Gastrocnemius medialis (tissue), 4 donors: ENCODE measurements at places on chromosomes 12 and 14.
A peak's percentile ranks its signal among the peaks of the same experiment; 100 is the strongest.

- DNase-seq: no peak
Measured at GRCh38 chr14:20489093-20489994, 16.0 kb upstream of the RNASE10 start.

GRCh38 chr12:121634836-121635235, 8.5 kb downstream of the ORAI1 start:
- no peak for DNase-seq

GRCh38 chr14:25615174-25615573, 565.2 kb upstream of the STXBP6 start:
- no peak for DNase-seq

DNA sequence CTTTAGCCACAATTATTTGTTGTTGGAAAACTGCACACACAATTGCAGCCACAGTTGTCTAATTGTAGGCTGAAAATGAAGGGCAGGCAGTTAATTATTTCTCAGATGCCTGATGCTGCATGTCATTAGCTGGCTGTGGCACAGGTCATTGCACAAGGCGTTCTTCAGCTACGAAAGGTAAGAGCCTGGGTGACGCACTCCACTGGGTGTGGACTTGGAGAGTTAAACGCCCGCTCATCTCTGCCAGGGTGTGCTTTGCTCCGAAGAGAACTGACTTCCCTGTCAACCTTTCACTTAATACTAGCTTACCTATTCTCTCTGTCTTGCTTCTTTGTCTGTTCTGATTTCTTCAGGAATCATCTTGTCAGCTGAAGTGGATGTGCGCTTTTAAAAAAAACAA, 91.4 kb upstream of the CPM start:
- DNase-seq: peak; percentile 17

DNA sequence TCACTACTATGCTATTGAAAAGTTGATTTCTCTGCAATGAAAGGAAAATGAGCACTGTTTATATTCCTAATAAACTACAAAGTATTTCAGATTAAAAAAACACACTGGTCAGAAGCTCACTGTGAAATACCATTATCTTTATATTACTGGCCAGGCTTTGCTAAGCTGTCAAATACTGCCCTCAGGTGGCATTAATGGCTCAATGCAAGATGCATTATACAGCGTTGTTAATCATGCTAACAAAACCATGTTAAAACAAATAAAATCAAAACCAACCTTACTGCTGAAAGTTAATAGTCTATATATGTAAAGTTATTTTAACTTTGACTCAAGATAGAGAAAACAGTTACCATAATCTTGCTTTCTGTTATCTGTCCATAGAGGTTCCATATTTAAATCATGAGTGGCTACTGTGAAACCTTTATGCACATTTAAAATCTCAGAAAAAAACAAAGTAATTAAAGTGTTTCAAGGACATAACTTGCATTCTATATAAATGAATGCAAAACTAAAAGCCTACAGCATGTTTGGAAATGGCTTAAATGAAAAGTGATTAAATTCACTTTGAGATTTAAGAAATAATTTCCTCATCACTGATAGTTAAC, 121.7 kb downstream of the RALGAPA1 start:
- no peak for DNase-seq

- DNase-seq: no peak
Measured at GRCh38 chr12:7100239-7100638, 8.0 kb upstream of the C1R start.

DNA sequence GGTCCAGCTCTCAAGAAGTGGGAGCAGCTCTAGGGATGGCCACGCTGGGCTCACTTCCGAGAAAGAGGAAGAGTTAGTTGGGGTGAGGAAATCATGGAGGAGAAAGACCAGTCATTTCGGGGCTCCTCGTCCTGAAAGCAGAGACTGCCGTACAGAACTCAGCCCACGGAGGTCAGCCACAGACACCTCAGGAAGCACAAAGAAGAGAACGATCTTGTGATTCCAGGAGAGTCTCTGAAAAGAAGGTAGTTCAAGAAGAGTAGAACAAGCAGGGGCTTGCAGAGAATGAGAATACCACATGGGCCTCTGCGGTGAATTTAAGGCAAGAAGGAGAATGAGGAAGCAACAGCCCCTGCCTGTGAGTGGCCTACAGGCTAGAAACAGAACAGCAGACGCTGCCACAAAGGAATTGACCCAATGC, 311.9 kb downstream of the CACNA1C start:
- no peak for DNase-seq

DNA sequence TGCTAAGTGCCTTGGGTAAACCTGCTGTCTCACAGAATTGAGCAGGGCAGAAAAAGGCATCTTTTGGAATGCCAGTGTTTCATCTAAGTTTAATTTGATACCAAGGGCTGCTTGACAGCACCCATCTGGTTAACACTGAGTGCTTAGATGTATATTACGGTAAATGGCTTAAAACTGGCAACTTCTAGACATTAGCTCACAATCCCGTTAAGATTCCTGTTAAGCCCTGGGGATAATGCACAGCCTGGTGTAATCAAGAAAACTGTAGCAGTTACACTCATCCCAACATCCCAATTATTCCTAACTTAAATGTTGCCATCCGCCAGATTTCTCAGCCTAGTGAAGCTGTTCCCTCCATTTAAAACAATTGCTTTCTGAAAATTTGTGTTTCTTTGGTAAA, 29.9 kb downstream of the PPFIBP1 start:
- no peak for DNase-seq

- DNase-seq: peak; percentile 42
Measured at GRCh38 chr14:81831128-81831820, 297.6 kb upstream of the SEL1L start.

DNA sequence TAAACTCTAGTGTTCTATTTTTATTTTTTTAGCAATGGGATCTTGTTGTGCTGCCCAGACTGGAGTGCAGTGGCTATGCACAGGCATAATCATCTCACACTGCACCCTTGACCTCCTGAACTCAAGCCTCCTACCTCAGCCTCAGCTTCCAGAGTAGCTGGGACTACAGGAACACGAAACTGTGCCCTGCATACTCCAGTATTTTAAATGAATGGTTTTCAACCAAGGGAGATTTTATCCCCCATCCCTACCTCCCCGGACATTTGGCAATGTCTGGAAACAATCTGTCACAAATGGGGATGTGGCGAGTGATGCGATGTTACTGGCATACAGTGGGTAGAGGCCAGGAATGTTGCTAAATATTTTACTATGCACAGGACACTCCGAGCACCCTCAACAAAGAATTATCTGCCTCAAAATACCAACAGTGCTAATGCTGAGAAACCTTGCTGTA, 2.1 kb downstream of the CBX5 start:
- no peak for DNase-seq

DNA sequence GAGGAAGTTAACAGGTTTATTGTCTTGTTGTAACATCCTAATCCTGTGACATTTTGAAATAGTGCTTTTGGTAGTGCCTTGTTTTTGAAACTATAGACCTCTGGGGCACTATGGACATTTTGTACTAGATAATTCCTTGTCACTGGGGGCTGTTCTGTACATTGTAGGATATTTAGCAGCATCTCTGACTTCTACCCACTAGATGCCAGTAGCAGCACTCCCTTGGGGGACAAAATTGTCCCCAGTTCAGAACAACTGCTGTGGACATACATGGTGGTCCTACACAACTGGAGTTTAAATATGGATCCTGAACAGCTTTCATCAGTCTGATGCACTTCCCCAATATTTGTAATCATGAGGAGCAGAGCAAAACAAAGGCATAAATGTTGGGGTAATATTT, 264.7 kb downstream of the RAD51B start:
- DNase-seq: no peak

DNA sequence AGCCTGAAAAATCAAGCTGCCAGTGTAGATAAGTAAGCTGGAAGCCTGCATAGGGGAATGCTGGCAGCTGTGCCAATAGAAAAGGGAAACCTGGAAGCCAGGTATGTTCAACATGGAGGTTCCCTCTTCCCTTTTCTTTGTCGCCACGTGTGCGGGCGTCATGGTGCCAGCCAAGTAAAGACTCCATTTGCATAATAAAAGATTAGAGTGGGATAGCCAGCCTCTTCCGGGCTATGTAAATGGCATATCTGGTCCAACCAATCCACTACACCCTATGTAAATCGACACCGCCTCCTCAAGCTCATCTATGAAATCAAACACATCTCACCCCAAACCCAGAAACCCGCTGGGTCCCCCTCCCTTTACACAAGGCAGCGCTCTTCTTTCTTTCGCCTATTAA, 5.6 kb upstream of the ADGRD1 start:
- no peak for DNase-seq

DNA sequence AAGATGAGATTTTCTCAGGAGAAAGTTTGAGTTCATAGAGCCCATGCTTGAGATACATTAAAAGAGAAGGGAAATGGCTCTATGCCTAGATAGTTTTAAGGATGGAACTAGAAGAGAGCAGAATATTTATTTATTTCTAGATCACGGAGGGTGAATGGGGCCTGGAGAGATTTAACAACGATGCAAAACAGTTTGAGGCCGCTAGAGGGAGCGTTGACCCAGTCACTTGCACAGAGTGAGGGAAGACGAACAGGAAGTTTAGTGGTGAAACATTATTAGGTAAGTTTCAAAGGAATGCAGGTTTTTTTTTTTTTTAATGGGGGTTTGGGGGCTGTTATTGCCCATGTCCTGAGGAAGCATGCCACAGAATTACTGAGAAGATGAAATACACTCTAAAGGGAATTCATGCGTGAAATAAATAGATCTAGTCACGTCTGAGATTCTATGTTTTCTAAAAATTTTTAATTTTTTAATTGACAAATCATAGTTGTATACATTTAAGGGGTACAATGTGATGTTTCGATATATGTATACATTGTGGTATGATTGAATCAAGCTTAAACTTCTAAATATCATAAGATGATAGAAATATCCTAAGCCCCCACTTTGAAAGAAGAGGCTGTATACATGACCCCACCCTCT, 14.8 kb upstream of the PPP1R1A start:
- peak; percentile 32 for DNase-seq

DNA sequence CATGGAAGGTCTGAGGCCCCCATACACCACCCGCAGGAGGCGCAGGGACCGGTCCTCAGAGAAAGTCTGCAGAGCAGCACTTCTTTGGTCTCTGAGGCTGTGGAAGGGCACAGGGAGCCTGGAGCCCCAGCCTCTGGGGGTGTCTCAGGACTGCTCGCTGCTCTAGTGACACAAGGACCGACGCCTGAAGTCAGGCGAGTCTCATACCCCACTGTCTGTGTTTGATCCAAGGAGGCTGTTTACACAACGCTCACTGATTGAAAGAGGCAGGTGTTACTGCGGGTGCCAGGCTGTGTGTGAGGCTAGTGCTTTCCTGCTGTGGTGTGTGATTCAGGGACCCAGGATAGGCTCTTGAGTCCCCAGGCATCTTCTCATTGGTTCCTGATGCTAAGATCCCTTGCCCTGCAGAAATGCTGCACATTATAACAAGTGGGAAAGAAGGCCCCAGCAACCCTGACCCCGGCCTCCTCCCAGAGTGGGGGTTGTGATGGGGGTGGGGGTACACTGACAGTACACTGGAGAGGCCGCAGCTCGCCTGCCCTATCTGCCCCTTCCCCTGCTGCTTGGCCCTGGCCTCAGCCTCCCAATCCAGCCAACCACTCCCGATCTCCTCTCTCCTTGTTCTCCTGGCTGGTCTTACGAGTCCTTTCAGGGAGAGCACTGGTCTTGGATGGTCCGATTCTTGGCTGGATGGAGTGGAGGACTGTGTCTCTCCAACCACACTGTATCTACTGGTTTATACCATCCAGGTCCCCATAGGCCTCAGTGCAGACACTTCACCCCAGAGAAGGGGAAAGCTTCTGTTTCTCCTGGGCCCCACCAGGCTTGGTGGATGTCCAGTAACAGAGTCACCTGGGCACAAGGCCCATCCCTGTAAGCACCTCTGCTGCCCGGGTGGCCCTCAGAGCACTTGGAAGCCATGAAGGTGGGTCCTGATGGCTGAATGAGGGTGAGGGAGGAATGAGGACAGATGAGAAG, 6.6 kb downstream of the CACNA2D4 start:
- DNase-seq: peak; percentile 85

DNA sequence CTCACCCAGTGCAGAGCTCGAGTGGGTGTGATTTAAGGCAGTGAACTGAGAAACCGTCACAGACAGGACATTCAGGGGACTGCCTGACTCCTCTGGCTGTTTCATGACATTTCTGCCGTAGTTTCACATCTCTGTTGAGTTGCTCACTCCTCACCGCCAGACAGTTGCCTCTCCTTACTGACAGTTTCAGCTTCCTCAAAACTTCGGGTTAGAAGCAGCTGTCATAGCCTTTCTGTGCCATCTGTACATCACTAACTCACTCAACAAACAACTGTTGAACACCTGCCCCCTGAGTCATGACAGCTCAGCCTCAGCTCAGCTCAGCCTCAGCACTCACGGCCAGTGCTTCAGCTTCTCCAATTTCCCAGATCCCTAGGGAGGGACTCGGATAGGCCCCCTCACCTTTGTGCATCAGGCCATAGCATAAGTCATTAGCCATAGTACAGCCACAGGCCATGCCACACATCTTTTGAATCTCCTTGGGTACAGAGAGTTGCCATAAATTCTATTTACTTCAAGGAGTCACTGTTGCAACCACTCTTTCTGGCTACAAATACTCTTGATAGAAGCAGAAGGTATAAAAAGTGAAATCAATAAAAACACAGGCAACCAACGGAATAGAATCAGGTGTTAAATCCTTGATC, 6.2 kb upstream of the SLC15A4 start:
- no peak for DNase-seq

DNA sequence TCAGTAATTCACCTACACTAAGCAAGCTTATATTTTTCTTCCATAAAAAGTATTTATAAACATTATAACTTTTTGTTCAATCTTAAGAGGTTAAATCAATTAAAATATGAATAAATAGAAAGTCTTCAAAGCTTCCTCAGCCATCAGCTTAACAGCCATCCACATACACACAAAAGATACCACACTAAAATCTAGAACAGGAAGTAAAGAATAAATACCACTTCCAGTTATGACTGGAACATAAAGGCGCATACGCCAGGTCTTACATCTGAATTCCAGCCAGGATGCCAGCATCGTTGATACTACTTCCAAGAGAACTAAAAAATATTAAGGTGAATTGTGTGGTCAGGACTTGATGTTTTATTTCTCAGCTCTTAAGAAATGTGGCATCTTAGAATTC, 17.0 kb downstream of the SIX1 start:
- DNase-seq: no peak

- DNase-seq: no peak
Measured at GRCh38 chr14:53519137-53519536, 366.0 kb upstream of the DDHD1 start.

GRCh38 chr14:63286071-63286470, 32.7 kb downstream of the GPHB5 start:
- DNase-seq: no peak

DNA sequence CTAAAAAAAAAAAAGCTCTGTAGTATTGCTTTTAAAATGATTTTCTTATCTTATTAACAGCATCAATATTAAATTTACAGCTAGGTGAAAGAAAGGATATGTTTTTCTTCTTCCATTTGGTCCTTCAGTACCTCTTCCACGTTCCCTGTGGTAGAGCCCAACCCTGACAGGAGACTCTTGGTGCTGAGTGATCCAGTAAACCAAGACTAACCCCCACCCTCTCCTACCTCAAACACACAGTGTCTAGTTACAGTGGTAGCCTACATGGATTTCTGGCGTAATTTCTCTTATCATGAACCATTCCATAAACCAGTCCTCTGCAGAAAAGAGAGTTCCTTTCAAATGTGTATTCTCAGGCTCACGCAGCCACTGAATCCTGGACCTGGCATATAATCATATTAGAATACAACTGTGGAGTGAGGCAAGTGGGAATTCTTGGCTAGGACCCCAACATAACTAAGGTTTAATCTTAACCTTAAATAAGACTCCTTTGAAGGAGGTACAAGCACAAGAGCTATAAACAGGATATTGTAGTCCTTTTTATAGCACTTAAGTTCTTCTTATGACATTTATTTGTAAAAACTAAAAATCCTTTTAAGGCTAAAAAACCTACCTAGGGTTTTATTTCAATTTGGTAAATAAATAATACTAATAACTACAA, 27.1 kb downstream of the TXNRD1 start:
- no peak for DNase-seq
